ENCODE measurements at places on chromosomes 2 and 18.

GRCh38 chr2:232422051-232422450, 15.4 kb downstream of the ALPG start:
- DNase-seq, result no peak

- no peak for DNase-seq
These were observed 155.5 kb downstream of the ARHGAP28 start for GRCh38 chr18:6885006-6885481.

- no peak for DNase-seq
These were observed 375.6 kb upstream of the LRATD1 start for GRCh38 chr2:14256890-14257289.

- DNase-seq, result no peak
These were observed 132.1 kb upstream of the MMADHC start for GRCh38 chr2:149719695-149720094.

- DNase-seq, result no peak
These were observed 68.3 kb downstream of the CRACDL start for GRCh38 chr2:98867539-98868309.

GRCh38 chr18:33749834-33750233, 171.8 kb downstream of the ASXL3 start:
- DNase-seq, result no peak

GRCh38 chr2:152925547-152926448, 207.4 kb downstream of the ARL6IP6 start:
- peak; percentile 24 for DNase-seq

DNA sequence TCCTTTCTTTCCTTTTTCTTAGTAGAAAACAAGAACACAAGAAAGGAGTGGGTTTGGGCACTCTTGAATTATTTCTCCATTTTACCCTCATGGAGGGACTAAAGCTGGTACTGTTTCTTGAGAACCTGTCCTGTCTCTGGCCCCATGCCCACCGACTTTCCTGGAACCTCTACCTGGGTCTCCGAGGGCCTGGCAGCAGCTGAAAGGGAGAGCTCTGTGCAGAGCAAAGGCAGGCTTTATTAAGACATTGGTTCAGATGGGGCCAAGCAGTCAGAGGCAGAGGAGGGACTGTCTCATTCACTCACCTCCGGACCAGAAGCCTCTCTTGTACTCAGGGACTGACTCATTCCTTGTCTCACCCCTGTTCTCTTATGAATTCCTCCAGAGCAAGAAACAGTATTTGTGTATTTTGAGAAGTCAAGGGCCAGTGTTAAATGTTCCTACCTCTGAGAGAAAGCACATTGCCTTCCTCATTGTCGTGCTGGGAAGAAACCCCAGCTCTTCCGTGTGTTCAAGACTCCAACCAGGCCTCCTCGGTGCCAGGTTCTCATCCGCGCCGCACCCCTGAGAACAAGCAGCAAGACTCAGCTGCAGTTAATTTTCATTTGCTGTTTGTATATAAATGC, 201.9 kb upstream of the NT5C1B start:
- no peak for DNase-seq

DNA sequence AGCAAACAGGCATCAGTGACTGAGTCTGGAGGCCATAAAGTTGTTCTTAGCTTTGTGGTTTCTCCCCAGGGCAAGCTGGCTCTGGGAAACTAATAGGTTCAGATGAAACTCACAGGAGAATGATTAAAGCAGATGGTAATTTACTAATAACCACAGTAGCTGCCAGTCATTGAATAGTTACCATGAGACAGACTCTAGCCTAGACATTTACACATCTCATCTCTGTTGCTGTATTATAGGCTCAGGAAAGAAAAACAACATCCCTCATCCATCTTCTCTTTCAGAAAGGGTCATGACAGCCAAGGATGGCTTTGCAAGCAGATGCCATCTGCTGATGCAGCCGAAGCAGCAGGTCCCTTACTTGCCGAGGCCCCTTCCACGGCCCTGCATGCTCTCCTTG, 314.0 kb upstream of the ID2 start:
- DNase-seq, result peak; percentile 60

DNA sequence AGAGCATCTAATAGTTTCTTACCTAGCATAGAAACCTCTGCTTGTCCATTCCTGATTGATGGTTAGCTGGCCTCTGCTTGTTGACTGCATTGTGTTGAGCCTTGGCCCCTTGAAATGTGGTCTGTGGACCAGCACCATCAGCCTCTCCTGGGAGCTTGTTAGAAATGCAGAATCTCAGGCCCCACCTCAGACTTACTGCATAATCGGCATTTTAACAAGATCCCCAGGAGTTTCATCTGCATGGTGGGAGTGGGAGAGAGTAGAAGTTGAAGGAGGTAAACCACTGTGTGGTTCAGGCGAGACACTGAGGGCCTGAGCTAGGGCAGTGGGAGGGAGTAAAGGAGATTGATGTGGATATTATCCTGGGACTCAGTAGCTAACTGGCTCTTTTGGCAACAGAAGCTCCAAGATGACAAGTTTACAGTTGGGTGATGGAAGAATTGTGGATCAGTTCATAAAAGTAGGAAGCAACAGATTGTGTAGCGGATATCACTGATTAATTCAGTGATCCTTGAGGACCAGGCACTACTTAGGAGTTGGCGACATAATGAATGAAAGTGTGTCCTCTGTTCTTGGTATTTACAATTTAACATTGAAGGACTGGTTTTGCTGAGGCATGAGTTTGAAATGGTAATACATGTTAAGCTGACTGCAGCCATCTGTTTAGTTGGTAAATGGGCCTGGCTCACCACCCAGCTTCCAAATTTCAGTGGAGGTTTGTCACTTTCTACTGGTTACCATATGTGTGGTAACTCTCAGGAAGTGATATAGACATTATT, 20.9 kb downstream of the PHLPP1 start:
- DNase-seq, result no peak

GRCh38 chr2:7449298-7449697, 532.1 kb downstream of the RNF144A start:
- DNase-seq, result peak; percentile 5

DNA sequence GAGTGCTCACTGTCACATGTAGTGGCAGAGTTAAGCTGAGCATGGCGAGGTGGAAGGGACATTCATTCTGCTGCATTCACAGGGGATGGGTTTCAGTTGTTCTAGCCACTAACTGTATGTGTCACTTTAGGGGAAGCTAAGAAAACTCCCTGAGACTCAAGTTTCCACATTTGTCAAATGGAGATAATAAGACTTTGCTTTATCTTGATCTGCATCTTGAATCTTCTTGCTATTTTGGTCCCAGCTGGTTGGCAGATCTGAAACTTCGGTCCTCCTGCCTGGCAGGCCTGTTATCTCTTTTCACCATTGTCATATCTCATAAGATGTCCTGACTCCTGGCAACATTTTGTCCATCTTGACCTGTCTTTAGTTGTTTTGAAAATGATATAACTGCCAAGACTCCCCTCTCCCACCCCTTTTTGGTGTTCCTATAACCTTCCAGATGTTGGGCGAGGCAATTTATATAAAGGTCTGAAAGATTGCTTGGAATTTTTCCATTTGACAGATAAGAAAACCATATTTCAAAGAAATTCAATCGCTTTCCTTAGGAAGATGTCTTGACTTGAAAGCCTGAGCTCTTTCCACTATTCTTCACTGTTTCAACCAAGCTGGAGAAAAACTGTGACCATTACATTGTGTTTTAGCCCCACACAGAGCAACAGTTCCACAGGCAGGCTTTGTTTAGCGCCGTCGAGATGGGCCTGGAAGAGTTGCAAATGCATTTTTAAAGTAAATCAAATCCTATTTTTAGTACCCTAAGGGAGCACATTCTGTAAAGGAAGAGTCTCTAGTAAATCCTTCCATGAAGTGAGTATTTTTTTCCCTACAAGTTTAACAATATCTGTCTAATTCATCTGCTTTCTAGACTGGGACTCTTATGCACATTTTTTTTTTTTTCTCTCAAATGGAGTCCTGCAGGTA, 33.4 kb downstream of the MYCN start:
- DNase-seq, result no peak

Measured in NCI-H2171 (cell line).